HuH-7 (cell line): ENCODE measurements at places on chromosomes 12 and 14.

DNA sequence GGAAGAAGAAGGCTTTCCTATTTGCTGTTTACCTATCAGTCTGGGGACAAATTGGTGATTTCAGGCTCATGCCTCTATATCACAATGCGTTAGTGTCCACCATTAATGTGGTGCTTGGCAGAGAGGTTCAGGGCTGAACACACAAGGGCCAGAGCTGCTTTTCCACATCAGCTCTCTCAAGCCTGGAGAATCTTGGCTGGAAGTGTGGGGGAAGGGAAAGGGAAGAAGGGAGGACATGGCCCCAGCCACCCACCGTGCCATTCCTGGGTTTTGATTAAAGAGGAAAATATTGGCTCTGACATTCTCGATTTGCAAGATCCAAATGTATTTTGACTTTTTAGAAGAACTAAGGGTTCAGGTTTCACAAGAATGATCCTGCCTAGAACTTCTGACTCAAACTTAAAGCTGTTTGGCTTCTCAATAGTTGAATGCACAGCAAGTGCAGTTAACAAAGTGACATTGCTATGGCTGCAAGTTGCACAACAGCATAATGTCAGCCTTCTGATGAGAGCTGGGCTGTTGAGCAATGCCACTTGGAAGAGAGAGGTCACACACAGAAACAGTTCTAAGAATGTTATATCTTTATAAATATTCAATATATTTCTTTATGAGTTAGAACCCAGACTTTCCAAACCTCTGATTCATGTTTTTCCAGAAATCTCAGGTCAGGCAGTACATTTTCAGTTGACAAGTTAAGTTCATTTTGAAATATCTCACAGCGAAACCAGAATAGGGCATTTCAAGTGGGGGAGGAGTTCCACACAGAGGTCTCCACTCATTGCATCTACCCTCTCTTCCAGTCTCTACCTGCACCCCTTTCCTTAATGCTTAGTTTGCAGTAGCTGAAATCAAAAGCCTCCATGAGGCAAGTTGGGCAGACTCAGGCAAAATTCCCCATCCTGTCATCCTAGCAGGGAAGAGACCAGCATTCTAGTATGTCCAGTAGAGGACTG lies 25.3 kb downstream of the IGF1 start:
- DNase-seq = peak; percentile 63

- DNase-seq = no peak
Measured at GRCh38 chr12:126157575-126157966, 1092.3 kb downstream of the AACS start.

DNA sequence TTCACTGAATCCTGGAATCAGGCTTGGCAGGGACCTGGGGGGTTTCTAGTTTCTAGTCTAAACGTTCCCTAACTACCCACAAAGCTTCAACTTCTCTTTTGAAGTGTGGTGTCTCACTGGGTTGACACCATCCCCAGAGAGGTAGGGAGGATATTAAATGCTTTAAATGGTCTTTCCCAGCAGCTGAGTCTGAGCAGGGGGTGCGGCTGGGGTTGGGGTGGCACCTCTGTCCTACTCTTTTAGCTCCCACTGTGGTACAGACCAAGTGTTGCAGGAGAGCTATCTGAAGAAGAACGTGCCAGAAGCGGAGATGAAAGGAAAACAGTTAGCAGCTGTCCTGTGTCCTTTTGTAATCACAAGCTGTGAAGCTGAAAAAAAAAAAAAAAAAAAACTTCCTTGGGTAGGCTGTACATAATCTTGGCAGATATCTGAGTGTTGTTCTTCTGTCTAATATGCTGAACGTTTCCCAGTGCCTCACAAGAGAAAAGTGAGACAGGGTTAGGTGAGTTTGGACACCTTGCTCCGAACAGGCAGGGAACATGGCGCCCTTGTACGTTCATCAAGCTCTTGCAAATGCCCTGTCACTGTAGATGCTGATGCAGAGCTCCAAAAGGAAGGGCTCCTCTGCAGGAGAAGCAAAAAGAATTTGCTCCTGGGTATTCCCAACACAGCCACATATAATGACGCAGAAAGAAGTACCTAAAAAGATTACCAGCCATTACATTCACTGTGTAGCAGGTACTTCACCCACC lies 447.2 kb downstream of the APAF1 start:
- DNase-seq = no peak

DNA sequence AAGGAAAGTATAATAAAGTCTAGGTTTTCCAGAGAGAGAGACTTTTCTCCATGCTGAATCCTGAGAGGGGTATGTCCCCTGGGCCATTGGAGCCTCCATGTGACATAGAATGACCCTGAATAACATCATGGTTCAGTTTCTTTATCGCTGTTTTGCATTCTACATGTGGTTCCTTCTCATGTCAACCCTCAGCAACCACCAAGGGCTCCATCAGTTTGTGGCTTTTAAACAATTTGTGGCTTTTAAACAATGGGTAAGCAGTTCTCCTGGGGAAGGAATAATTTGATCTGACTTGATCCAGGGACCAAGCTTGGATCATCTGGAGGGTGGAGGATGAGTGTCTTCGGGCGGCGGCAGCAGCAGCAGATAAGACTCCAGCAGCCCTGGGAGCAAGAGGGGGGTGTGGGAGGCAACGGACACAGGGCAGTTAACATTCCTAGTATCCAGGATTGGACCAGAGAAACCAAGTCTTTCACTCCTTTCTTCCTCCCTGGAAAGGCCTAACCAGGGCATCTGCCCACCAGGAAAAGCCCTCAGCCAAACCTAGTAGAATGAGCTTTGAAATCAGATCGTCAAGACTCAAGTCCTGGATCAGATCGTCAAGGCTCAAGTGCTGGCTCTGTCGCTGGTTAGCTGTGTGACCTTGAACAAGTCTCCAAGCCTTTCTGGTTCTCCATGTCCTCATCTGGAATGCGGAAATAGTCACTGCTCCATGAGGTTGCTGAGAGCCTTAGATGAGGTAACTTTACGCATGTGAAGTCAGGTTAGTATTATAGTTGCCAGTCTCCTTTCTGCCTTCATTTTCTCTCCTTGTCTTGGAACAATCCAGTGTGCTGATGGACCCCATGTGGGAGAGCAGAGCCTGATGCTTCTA lies 27.8 kb upstream of the FAM222A start:
- no peak for DNase-seq

DNA sequence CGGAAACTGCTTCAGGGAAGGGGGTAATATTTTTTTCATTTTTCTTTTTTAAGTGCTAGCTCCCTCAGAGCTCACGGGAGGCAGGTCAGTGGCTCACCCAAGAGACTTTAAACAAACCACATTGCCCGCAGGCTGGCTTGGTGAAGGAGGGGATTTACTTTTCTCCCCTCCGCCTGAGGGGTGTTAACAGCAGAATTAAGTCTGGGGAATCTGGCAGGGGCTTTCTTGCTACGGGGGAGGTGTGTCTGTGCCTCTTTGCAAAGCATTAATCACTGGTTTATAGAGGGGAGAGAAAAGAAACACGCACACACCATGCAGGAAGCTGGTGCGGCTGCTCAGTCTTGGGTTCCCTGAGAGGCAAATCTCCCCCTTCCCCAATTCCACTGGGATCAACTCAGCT lies 26.2 kb upstream of the TBX3 start:
- no peak for DNase-seq

- DNase-seq = no peak
Measured at GRCh38 chr14:49464885-49465284, 121.3 kb downstream of the RPS29 start.

- no peak for DNase-seq
Measured at GRCh38 chr12:122886851-122887818, 8.8 kb downstream of the VPS37B start.

DNA sequence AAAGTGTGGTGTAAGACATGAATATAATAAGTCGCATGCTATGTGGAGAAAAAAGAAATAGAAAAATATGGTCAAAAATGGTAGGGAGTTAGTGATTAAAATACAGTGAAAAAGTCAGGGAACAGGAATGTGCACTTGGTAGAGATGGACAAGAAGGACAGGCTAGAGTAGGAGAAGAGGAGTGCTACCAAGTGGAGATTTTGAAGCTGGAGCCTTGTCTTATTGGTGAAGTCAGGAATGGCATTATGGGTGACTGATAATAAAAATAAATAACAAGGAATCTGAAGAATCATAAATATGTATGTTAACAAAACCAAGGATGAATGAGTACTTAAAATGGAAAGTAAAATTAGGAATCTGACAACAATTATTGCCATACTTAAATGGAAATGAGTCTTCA lies 204.8 kb downstream of the PRKD1 start:
- no peak for DNase-seq

DNA sequence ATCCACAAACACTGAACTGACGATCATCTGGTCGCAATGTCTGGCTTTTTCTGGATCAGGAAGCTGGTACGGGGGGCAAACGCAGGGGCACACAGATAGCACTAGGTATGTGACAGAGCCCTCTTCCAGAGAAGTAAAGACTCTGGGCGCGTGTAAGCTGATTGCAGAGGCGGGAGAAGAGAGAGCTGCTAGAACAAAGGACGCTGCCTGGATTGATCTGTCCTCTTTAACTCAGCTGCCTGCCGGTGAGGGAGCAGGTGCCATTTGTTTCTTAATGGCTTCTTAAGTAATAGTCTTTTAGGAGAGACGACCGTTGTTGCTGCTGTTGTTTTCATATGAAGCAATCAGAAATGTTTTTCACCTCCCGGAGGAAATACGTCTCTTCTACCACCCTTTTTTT lies 77.3 kb downstream of the GLT1D1 start:
- DNase-seq = no peak

DNA sequence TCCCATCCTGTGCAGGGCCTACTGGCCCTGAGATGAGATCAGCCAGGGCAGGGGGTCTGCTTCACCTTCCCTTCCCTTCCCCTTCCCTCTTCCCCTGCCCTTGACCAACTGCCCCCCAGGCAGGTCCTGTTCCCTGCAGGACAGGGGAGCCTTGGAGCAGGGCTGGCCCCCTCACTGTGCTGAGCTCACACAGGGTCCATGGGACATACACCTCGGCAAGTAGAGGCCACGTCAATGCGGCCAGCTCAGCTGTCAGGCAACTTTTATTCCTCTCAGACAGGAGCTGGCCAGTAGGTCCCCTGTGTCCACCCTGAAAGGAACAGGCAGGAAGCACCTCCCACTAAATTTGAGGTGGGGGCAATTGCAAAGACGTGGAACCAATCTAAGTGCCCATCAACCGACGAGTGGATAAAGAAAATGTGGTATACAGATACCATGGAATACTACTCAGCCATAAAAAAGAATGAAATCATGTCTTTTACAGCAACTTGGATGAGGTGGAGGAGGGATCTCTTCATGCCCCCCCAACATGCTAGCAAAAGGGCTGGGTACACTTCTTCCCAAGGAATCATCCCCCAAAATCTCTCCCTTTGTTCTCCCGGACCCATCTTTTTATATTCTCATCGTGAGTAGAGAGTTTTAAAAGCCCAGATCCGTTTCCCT lies 148.7 kb downstream of the BCL11B start:
- no peak for DNase-seq

GRCh38 chr12:119328111-119328510 lies 6.4 kb upstream of the CCDC60 start:
- DNase-seq = peak; percentile 30

DNA sequence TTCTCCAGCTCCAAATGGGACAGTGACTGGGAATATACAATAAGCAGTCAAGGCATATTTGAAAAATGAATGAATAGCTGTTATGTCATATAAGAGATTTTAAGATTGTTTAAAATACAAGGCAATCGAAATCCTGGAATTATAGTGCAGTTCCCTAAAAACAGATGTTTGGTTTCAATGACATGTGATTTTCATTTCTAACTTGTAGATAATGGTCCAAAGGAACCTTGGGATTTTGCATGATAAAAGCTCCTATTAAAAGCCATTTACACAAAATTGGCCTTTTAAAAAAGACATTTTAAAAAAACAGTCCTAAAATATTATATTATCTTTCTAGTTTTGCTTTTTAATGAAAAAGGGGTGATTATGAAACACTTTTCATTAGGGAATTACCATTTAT lies 905.1 kb downstream of the GALC start:
- DNase-seq = no peak

GRCh38 chr12:15278816-15279658 lies 43.3 kb upstream of the PTPRO start:
- no peak for DNase-seq

DNA sequence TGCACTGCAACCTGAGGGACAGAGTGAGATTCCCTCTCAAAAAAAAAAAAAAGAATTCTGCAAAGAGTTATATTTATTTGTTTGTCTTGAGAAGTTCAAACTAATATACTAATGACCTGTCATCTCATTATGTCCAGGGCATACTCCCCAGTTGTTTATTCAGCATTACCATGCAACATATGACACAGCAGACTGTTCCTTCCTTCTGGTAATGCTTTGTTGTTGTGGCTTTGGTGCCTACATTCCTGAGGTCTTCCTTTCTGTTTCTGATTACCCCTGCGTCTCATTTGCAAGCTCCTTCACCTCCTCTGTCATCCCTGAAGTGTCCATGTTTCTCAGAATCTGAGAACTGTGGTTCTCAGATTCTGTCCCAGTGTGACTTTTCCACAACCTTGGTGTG lies 55.3 kb downstream of the DERA start:
- DNase-seq = no peak

DNA sequence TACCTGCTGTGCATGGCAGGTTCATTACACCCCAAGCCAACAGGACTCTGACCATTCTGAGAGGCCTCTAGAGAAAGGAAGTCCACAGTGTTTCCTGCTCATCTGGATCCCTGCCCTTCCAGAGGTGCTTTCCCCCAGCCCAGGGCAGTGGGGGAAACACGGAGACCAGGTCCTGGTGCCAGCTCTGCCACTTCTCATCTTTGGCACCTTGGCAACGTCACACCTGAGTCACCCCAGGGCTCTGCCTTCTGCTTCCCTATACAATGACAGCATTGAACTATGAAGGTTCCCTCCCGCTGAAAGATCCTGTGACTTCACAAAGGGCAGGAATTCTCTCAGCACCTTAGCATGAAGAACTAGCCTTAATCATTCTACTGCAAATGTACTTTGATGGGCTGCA lies 74.9 kb downstream of the ANO2 start:
- no peak for DNase-seq

DNA sequence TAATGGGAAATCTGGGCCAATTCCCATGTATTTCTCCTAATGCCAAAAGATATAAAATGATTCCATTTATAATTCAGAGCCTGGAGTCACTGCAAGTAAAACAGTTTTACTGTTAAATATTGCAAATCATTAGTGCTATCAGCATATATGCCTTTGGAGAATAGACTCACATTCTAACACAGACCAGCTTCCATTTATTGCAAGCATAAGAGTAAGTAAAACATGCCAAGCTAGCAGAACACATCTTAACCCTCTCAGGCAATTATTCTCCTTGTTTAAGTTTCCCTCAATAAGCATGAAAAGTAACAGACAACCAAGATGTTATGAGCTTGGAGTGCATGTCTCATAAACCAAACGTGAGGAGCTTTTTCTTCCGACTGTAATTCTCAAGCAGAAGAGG lies 173.9 kb upstream of the GRIP1 start:
- no peak for DNase-seq

DNA sequence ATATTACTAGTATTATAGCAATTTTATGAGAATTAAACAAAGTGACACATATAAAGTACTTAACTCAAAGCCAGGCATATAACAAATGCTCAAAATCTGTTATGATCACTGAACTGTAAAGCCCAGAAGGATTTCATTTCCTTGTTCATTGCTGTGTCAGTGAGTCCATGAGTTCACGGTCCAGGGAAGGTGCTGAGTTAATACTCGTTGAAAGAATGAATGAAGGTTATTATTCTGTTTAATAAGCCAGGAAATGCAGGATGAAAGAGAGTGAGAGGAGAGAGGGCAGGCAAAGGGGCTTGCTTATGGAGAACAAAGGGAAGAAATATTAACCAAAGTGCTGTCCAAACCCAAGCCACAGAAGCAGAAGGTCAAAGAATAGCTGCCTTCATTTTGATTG lies 40.2 kb upstream of the NT5DC3 start:
- no peak for DNase-seq
